ENCODE measurements at places on chromosomes 4 and X.

GRCh38 chr4:126850286-126850685 is 782.5 kb upstream of the INTU start:
- DNase-seq: peak; percentile 99

- DNase-seq: peak; percentile 27
Measured at GRCh38 chrX:43655151-43656004, 721 bp upstream of the MAOA start.

DNA sequence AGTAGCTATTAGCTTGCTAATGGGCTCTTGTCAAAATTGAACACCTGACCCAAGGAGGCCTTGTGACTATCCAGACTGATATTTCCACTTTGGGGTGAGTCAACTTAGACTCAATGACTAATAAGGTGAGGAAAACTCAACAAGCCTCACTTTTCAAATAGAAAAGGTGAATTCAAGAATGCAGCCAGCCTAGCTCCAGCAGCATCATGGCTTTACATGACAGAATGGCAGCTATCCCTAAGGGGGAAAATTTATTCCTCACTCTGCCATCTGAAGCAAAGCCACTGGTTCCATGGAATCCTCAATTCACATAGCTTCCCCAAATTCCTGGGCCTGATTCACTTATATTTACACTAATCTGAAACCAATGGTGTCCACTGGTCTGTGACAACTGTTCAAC is 29.1 kb upstream of the RAB9B start:
- DNase-seq: peak; percentile 74

GRCh38 chrX:17735406-17735805 is 1.9 kb upstream of the SCML1 start:
- DNase-seq: peak; percentile 13

DNA sequence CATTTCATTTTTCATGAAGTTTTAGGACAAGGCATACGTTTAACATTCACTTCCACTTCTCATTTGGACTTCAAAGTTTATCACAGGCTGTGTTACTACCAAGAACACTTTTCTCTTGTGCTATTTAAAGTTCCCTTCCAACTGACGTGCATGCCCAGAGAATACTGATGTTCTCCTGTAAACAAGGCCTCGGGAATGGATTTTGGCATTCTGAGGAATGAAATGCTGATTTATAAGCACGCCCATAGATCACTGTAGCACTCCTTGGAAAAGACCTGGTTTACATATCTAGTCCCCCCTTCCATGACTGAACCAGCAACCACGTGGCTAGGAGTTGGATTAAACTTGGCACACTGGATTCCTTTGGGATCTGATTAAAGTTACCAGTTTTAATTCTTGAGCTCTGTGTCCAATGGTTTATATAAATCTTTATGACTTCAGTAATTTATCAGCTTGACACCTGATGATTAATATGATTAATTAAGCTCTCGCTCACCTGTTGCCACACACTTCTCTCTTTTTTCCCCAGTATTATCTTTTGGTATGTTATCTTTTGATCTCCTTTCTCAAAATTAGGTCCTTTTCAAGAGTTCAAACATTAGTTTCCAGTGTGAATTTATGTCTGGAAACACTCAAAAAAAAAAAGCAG is 122.4 kb upstream of the HAND2 start:
- no peak for DNase-seq

GRCh38 chr4:46937493-46937892 is 28.4 kb upstream of the COX7B2 start:
- peak; percentile 11 for DNase-seq

DNA sequence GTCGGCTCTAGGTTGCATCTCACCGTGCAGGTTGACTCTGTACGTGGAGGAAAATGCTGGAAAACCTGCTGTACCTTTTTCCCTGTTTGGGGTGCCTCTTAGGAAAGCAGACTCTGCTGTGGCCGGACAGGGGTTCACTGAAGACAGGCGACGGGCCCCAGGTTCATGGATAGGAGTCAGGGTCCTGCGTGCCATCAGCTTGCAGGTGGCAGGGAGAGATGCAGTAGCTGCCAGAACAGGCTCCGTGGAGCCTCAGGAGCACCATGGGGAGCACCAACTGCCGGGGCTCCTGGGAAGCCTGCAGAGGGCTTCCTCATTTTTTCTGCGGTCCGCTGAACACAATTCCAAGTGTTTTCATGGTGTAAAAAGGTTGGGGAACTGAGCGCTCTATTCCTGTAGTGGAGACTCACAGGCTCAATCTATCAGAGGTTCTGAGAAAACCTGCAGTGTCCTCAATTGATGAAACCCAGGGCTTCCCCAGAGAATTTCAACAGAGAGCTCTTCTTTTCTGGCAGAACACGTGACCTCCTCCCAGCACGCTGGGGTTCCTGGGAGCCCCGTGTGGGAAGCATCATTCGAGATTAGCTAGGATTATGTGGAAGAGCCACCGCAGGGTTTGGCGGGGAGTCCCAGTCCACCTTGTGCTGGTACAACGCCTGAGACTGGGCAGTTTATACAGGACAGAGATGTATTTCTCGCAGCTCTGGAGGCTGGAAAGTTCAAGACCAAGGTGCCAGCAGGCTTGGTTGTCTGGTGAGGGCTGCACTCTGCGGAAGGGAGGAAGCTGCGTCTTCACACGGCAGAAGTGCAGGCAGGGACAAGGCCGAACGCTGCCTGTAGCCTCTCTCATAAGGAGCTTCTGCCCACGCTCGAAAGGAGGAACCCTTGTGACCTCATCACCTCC is 1.6 kb downstream of the HTRA3 start:
- no peak for DNase-seq

- DNase-seq: peak; percentile 92
Measured at GRCh38 chr4:76526585-76526990, 91.6 kb downstream of the SHROOM3 start.

GRCh38 chrX:57121816-57122215 is 468 bp upstream of the SPIN2B start:
- DNase-seq: no peak

- no peak for DNase-seq
Measured at GRCh38 chrX:19514791-19515614, at the start of gene MAP3K15. MAP3K15 (minus strand) TSS chrX:19515508; CDS start chrX:19515261, 247 bp downstream.

GRCh38 chr4:13267091-13267490 is 217.0 kb downstream of the RAB28 start:
- DNase-seq: no peak

- DNase-seq: no peak
Measured at GRCh38 chr4:165388756-165389155, 9.9 kb downstream of the CPE start.

GRCh38 chr4:8282134-8282641 is 12.6 kb downstream of the HTRA3 start:
- no peak for DNase-seq

DNA sequence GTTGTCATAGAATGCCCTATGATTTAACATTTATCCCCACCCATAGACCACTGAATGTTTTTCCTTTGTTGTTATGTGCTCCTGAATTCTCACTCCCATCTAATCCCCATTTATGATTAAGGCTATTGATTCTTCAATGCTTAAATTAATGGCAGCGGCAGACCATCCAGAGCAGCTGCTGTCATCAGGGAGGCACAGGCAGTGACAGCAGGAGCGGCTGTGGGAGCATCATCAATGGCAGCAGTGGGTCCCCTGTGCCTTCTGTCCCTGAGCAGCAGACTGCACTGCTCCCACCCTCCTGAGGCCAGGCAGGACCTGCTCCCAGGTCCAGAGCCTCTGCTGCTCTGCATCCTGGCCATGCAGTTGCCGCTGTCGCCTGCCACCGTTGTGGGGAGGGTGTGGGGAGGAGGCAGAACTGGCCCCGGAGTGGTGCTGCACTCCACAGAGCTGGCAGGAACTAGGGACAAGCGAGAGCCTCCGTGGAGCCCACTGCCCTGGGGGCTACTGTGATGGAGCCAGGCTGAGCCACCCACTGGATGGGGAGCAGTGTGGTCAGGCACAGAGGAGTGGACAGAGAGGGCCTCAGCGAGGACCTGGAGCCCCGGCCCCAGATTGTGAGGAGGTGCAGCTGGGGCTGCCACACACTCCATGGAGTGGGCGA is 29.0 kb downstream of the NAA11 start:
- DNase-seq: no peak

DNA sequence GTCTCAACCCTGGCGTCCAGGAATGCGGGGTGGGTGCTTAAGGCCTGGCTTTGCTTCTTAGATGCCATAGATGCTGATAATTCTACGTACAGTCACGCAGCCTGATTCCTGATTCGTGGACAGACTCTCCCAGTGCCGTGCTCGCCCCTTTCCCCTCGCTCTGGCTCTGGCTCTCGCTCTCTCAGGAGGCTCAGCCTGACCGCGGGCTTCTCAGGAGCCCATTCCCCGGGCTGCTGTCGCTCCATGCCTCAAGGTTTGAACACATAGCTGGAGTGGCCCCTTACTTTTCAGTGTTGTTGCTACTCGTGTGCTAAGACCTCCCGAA is 59.2 kb upstream of the ZC4H2 start:
- peak; percentile 8 for DNase-seq

DNA sequence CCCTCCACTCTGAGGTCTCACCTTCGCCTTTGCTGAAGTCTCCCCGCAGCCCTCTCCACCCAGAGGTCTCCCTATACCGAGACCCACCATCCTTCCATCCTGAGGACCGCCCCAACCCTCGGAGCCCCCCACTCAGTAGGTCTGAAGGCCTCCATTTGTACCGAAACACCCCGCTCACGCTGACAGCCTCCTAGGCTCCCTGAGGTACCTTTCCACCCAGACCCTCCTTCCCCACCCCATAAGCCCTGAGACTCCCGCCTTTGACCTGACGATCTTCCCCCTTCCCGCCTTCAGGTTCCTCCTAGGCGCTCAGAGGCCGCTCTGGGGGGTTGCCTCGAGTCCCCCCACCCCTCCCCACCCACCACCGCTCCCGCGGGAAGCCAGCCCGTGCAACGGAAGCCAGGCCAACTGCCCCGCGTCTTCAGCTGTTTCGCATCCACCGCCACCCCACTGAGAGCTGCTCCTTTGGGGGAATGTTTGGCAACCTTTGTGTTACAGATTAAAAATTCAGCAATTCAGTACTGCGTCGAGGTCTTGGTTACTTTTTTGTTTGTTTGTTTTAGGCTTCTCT is 5.0 kb downstream of the SOD3 start:
- no peak for DNase-seq

DNA sequence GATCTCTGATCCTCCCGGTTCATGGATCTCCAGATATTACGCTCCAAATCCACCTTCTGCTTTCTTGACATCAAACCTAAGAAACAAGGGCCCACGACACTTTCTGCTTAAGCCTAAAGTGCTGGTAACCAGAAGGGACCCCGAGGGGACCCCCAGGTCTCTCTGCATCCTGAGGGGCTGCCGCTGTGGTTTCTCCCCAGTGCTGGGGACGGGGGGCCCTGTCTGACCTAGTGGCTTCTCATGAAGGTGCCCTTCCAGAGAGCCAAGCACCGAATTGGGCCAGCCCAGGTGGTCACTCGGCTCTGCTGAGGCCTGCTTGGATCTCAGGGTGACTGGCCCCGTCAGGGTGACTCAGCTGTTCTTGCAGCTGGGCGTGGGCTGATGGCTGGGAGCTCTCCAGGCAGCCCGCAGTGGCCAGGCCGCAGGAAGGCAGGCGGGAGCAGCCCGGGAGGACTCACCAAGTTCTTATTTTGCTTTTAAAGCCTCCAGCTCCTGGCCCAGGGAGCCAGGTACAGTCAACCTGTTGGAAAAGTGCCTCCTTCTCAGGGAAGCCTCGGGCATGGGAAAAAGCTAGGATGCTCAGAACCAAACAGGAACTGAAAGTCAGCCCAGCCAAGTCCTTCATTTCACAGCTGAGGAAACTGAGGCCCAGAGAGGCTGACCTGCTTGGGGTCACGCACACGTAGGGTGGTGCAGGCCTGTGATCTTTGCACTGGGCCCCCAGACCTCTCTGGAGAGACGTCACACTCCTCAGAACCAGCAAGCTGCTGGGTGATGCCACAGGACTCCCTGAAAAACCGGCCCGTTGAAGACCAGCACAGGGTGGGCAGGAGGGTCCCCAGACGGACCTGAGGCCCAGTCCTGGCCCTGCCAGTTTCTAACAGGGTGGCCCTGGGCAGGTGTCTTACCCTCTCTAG is 16.7 kb downstream of the BLOC1S4 start:
- peak; percentile 78 for DNase-seq

- no peak for DNase-seq
Measured at GRCh38 chr4:182048871-182049270, 194.3 kb upstream of the TENM3 start.

- no peak for DNase-seq
Measured at GRCh38 chr4:80903020-80903419, 127.5 kb upstream of the BMP3 start.

- DNase-seq: peak; percentile 6
Measured at GRCh38 chr4:136690360-136690759, 841.9 kb downstream of the PCDH18 start.

DNA sequence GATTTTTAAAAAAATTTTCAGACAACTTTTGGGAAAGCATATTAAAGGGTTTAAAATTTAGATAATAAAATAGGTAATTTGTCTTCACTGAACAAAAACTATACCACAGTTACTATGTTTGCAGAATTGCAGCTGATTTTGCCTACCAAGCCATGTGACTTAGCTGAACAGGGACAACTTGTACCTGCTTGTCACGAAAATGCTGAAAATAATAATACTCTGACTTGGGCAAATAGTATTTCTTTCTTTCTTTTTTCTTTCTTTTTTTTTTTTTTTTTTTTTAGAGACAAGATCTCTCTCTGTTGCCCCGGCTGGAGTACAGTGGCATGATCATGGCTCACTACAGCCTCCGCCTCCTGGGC is 225.2 kb upstream of the PPP1R2C start:
- DNase-seq: no peak

DNA sequence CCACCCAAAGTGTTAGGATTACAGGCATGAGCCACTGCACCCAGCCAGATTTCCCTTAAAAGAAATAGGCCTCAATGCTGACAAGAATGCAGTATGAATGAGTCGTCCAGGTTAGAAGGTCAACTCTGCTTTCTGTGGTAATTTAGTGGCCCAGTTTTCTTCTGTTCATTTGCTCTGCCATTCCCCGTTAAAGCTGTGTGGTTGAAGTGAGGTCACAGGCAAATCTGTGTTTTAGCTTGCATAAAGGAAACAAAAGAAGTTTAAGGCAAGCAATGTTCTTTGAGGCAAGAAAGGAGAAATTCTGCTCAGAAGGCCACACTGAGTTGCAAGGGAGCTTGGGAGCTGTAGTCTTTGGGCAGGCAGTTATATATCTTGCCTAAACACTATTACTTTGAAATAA is 176.8 kb downstream of the LARP7 start:
- DNase-seq: peak; percentile 91

GRCh38 chr4:3372933-3373465 is 68.8 kb upstream of the HGFAC start:
- DNase-seq: no peak

Measured in renal cortical epithelial cell (primary cell).